Psoas muscle (tissue), 8 donors: ENCODE measurements at places on chromosomes 16 and 17.

GRCh38 chr17:66494023-66494803 is 191.8 kb downstream of the PRKCA start:
- no peak for DNase-seq

DNA sequence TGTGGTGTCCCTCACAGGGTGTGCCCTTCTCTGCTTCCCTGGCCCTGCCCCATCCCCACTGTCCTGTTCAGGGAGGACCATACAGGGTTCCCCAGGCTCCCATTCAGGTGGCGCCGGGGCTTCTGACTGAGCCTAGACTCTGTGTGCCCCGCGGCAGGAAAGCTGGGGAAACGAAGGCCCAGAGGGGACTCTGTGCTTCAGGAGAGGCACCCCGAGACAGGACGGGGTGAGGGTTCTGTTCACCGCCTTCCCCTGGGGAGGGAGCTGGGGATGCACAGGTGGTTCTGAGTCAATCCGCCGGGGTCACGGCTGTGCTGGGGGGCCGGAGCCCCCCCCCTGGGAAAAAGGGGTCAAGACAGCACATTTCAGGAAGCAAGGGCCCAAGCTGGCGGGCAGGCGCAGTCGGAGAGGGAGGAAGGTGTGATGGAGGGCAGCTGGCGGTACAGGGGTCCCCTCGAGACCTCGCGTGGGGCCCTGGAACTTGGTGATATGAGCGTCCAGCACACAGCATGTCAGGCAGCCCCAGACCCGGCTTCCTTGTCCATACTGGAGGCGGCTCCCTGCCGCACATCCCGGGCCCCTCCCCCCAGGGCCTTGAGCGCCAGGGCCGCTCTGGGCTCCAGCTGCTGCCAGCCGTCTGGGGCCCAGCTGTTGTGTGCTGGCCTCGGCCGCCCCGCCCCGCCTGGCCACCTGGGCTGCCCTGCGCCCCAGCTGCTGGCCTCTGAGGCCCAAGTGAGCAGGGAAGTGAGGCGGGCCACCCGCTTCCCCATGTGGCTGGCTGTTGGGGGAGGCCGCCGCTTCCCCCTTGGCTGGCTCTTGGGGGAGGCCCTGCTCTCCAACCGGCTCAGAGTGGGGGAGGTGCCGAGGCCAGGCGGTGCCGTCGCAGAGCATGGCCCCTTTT is 5.6 kb upstream of the NOTUM start:
- DNase-seq = peak; percentile 56

DNA sequence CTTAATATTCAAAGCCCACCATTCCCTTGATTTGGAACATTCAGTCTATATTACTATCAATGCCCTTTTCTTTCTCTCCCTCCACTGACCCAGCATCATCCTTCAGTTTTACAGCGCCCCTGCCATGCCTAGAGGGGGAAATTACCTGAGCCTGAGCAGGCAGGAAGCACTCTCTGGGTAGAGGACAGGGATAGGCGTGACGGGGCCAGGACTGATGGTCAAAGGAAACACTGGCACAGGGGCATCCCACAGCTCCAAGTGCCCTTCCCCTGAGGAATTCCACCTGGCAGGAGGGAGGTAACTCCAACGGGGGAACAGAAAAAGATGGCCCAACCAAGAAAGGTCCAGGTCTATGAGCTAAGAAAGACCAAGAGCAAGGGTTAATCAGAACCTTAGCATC is 10.0 kb downstream of the CTC1 start:
- DNase-seq = no peak

- DNase-seq = no peak
These were observed 15.8 kb downstream of the CACNG5 start for GRCh38 chr17:66850692-66851091.

DNA sequence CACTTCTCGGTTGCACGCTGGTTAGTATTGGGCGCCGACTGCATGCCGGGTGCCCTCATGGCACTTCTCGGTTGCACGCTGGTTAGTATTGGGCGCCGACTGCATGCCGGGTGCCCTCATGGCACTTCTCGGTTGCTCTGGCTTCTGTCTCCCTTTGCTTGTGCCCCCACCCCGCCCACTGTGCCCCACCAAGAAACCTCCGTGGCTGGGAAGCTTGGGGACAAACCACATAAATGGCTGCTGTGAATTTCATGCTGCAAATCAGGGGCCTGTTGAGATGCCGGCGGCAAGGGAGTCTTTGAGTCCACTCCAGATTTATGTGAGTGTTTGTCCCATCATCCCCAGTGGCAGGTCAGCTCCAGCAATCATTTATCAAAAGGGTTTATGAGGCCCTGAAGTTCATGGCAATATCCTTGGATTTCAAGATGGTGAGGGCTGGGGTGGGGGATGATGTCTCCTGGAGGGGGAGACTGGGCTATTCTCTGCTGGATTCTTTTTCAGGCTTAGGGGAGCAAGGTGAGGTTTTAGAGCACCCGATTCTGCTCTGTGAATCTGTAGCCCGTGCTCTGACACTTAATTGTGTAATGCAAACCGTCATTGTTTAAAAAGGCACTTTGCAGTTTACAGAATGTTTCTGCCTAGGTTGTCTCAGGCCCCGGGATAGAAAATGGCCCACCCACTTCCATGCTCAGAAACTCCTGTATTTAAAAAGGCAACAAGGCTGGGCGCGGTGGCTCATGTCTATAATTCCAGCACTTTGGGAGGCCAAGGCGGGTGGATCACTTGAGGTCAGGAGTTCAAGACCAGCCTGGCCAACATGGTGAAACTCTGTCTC is 51.2 kb upstream of the CIBAR2 start:
- no peak for DNase-seq

DNA sequence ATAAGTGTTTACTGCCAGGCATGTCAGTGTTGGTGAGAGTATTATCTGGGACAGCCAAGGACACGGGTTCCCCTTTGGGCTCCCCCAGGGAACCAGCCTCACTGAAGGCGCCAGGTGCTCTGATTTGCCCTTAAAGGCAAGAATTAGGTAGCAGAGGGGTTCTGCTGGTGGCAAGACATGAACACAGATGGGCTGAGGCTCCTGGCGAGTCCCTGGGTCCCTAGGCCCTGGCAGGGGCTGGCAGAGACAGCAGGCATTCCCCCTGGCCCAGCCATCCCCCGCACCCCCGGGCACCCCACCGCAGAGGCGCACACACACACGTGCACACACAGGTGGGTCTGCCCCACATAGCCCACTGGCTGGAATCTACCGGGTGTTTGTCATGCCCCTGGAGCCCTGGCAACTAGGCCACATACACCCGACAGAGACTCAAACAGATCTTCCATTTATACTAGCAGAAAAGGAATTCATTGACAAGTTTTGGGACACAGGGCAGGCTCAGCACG is 153.3 kb downstream of the C16orf78 start:
- DNase-seq = no peak

DNA sequence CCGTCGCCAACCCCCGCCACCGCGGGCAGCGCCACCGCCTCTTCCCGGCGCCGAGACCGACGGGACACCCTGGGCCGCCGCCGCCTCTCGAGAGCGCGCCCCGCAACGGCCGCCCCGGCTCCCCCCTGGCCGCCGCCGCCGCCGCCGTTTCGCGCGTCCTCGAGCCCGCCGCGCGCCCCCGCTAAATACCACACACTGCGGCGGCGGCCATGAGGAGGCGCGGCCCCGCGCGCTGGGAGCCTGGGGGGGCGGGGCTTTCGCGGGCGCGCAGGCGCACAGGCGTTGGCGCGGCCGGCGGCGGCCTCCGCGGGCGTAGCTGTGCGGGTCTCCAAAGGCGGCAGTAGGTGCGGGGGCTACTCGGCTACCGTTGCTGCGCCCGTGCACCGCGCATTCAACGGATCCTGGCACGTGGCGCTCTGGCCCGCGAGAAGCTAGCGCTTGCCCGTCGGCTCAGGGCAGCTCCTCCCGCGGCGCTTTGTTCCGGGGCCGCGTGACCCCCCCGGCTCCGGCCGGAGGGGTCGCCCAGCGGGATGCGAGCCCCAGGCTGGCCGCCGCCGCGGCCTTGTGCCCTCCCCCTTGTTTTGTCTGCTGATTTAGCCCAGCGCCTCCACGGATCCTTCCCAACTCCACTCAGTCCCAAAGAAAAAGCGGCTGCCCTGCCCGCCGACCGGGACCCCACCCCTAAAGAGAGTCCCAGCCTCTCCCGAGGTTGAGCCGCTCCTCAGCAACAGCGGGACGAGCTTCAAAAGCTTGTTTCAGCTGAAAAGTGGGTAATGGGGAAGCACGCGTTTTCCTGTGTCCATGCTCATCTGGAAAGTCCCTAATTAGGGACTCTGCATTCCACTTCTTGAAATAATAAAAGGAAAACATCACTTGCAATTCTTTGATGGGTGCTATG is at the start of gene SIAH1:
Gene SIAH1 (minus strand): TSS at position 161 of the 898 bp plus-strand sequence. CDS start 22,985 bp downstream, outside the sequence.
- DNase-seq = peak; percentile 88

- DNase-seq = no peak
These were observed 90.3 kb downstream of the GOSR1 start for GRCh38 chr17:30567231-30568116.

DNA sequence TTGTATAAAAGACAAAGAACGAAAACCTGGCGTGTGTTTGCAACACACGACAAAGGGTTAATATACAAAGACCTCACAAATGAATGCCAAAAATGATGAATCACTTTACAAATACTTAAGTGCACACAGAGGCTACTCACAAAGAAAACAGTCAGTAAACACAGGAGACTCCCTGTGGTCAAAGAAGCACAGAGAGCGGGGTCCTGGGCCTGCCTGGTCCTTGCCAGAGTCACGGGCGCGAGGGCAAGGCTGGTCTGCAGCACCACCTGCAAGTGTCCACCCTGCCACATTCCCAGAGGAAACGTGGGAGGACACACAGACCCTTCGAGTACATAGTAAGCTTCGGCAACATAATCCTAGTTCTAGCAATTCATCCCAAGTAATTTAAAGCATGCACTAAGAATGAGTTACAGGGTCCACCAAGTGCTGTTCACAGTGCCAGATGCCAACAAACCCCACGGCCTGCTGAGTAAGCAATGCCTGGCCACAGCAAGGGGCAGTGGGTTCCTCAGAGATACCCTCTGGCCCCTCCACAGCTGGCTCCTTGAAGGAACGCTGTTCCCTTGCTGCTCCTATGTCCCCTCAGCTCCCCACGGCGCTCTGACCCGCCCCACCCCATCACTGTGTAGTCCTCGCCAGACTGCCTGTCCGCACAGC is 24.6 kb upstream of the FAAP100 start:
- no peak for DNase-seq

GRCh38 chr17:68019336-68019674 is 16.2 kb upstream of the KPNA2 start:
- no peak for DNase-seq

DNA sequence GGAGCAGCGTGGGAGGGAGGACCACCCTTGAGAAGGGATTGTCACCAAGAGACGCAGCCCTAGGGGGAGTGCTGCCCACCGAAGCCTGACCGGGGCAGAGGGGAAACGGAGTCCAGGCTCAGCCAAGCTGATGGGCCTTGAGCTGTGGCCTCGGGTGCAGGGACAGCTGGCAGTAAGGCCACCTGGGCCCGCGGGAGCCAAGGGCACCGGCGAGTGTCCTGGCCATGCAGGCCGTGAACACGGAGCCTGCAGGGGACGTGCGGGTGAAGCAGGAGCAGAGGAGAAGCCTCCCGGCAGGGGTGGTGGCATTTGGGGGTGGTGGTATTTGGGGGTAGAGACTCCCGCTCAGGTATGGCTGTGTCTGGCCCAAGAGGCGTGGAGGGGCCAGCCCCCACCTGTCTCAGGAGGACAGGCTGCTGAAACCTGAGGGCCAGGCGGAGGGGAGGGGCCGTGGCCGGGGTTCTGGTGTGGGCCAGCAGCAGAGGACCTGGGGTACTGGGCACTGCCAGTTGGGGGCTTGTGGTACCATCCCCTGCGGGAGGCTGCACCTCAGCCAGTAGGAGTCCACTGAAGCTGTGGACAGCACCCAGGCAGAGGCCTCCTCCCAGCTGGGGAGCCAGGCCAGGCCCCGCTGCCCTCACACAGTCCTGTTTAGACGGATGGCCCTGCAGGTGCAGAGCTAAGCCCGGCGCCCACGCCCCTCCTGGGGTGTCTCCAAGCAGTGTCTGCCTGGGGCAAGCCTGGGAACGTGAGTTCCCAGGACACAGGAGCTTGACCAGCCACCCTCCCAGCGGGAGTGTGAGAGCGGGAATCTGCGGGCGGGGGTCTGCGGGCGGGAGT is 4.5 kb downstream of the GNPTG start:
- no peak for DNase-seq

- DNase-seq = no peak
These were observed 32.7 kb downstream of the VPS53 start for GRCh38 chr17:681738-682529.

DNA sequence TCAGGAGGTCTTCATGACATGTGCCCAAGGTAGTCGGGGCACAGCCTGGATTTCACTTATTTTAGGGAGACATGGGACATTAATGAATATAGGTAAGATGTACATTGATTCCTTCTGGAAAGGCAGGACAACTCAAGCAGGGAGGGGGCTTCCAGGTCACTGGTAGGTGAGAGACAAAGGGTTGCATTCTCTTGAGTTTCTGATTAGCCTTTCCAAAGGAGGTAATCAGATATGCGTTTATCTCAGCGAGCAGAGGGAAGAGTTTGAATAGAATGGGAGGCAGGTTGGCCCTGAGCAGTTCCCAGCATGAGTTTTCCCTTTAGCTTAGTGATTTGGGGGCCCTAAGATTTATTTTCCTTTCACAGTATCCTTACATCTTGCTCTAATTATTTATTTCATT is 443.8 kb upstream of the EEF2KMT start:
- no peak for DNase-seq

- DNase-seq = no peak
These were observed 52.0 kb upstream of the CLEC3A start for GRCh38 chr16:77970371-77970770.

GRCh38 chr16:23145186-23145585 is 4.1 kb downstream of the USP31 start:
- no peak for DNase-seq

GRCh38 chr16:48524348-48525200 is 85.4 kb downstream of the N4BP1 start:
- DNase-seq = no peak

GRCh38 chr17:47959825-47960655 is 2.4 kb upstream of the PRR15L start:
- no peak for DNase-seq

GRCh38 chr16:66924527-66925321 is 611 bp downstream of the RRAD start:
- peak; percentile 73 for DNase-seq

DNA sequence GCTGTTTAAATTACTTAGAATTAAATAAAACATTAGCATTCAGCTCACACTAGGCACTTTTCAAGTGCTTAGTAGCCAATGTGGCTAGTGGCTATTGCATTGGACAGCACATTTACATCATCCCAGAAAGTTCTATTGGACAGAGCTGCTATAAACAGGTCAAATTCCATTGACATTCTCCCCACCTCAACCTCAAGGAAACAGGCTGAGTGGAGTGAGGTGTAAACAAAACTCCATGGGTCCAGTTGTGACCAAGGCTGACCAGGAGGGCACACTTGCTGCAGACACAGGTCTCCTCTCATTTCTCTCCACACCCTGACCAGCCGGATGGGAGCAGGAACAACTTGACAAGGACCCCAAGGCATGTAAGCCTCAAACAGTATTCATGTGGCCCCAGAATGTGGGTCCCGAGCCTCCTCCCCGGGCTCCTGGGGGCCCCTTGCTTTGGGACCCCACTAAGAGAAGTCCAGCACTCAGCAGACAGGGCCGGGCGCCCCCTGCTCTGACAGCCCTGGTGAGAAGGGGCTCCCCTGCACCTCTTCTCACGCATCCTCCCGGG is 488 bp downstream of the C17orf113 start:
- no peak for DNase-seq
